ENCODE measurements at places on chromosomes 2 and 18.

GRCh38 chr2:217501887-217502286 is 500.9 kb downstream of the TNS1 start:
- DNase-seq, result no peak

DNA sequence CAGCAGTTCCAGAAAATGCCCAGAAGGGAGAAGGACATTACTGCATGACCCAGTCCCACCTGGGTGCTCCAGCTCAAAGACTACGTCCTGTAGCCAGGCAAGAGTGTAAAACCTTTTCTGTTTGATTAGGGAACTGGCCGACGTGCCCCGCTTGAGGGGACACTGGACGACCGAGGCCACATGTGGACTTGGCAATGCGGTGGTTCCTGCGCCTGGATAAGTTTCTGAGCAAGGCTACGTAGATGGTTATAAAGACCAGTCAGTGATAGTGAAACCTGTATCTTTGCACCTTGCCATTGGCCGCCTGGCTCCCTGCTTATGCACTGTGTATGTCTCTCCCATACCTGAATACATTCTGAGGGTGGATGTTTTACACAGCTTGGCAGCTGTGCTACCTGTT is 567.0 kb upstream of the CRIM1 start:
- no peak for DNase-seq

- no peak for DNase-seq
Measured at GRCh38 chr2:54775710-54776109, 52.2 kb downstream of the EML6 start.

DNA sequence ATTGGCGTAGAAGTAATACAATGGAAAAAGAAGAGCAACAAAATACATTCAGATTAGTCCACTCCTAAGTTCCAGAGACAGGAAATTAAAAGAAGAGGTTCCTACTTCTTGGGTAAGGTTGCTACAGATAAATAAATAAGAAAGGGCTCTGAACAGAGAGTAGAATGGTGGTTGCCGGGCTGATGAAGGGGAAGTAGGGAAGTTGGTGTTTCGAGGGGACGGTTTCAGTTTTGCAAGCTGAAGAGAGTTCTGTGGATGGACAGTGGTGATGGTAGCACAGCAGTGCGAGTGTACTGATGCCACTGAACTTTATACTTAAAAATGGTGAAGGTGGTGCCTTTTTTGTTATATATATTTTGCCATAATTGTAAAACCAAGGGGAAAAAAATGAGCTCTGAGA is 48.2 kb downstream of the CABYR start:
- no peak for DNase-seq

GRCh38 chr2:188085421-188085820 is 206.3 kb upstream of the GULP1 start:
- DNase-seq, result no peak

- peak; percentile 27 for DNase-seq
Measured at GRCh38 chr2:71548646-71549425, 95.5 kb downstream of the DYSF start.

GRCh38 chr2:66789741-66790140 is 354.8 kb downstream of the MEIS1 start:
- no peak for DNase-seq
